ENCODE measurements at places on chromosomes 3 and 15.

GRCh38 chr15:78171864-78172472 is 22.8 kb downstream of the IDH3A start:
- DNase-seq, result no peak

DNA sequence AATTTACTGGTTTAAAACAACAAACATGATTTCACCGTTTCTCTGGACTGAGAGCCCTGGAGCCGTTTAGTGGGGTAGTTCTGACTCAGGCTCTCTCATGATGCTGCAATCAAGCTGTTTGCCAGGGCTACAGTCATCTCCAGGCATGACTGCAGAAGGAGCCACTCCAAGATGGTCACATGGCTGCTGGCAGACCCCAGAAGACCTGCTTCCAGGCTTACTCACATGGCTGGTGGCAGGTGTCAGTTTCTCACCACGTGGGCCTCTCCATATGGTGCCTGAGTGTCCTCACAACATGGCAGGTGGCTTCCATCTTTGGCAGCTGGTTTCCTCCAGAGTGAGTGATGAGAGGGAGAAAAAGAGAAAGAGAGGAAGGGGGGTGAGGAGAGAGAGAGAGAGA is 378.3 kb upstream of the RGMA start:
- no peak for DNase-seq

- DNase-seq, result no peak
These were observed 68.0 kb upstream of the TRPM1 start for GRCh38 chr15:31169558-31169957.

- peak; percentile 35 for DNase-seq
These were observed 54.0 kb downstream of the B3GNT5 start for GRCh38 chr3:183306798-183307671.

DNA sequence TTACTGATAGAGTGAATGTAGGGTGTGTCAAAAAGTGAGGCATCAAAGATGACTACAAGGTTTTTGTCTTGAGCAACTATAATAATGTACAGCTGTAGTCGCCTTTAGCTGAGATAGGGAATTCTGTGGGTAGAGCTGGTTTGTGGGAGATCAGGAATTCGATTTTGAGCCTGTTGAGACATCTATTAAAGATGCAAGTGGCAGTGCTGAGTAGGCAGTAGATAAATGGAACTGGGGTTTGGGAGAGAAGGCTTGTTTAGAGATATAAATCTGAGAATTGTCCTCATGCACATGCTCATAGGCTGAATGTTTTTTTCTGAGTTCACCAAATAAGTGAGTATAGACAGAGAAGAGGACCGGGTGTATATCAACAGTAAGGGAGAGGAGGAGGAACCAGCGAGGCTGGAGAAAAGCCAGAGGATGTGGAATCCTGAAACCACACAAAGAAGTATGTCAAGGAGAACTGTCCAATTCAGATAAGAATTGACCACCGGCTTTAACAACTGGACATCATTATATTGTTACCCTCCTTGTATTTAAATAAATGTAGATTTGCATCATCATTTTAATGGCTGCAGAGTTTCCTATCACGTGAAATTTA is 146.0 kb upstream of the TNIK start:
- DNase-seq, result no peak

DNA sequence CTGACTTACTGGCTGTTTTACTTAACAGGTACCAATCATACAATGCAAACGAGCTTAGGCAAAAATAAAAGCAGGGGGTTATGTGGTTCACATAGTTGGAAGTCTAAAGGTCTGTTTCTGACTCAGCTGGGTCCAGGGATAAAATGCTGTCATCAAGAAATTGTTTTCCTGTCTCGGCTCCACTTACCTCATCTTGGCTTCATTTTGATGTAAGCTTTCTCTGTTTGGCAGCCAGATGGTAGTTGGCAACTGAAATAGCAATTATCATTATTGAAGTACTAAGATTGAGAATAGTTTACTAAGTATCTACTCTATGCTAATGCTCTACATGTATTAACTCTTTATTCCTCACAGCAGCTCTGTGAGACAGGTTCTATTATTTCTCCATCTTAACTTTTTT is 36.8 kb upstream of the CNTN3 start:
- DNase-seq, result no peak

- no peak for DNase-seq
These were observed 155.9 kb upstream of the BCL6 start for GRCh38 chr3:187900993-187901755.

DNA sequence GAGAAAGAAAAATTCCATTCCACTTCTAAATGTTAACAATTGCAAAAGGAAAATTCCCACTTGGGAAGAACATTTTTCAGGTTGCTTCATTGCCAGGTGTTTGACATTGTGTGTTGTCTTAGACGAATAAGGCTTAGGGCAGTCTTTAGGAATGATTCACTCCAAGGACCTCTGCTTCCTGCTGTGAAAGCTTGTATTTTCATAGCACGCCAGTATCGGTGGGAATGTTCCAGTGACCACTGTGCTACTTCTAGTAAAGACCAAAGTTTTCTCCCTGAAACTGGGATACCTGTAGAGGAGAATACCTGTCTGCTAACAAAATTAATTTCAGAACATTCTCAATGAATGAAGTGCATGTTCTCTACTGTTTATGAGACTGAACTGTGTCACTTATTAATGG is 64.1 kb downstream of the CDIN1 start:
- no peak for DNase-seq

DNA sequence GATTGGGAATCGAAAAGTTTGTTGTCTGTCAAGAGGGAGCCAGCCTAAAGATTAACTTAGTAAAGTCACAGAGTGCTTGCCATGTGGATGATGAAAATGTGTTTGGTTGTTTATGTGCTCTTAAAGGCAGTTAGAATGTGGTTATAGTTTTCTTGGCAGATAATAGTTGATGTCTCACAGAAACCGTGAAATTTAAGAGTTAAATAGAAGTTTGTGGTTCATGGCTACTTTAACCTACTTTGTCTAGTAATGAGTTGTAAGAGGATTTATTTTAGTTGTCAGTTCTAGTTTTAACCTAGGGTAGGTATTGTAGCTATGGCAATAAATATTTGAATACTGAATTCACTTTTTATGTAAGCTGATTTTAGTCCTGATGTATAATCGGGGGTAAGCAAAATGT is 36.4 kb upstream of the EIF3J start:
- no peak for DNase-seq

GRCh38 chr15:26628071-26628470 is 144.8 kb downstream of the GABRB3 start:
- DNase-seq, result no peak

- DNase-seq, result no peak
These were observed 21.4 kb downstream of the CCR1 start for GRCh38 chr3:46186471-46187340.

- no peak for DNase-seq
These were observed 784.0 kb downstream of the ZPLD1 start for GRCh38 chr3:103218793-103219192.

GRCh38 chr3:20909511-20909910 is 723.5 kb upstream of the SGO1 start:
- no peak for DNase-seq

- DNase-seq, result no peak
These were observed 76.8 kb downstream of the TIGIT start for GRCh38 chr3:114370537-114371174.

DNA sequence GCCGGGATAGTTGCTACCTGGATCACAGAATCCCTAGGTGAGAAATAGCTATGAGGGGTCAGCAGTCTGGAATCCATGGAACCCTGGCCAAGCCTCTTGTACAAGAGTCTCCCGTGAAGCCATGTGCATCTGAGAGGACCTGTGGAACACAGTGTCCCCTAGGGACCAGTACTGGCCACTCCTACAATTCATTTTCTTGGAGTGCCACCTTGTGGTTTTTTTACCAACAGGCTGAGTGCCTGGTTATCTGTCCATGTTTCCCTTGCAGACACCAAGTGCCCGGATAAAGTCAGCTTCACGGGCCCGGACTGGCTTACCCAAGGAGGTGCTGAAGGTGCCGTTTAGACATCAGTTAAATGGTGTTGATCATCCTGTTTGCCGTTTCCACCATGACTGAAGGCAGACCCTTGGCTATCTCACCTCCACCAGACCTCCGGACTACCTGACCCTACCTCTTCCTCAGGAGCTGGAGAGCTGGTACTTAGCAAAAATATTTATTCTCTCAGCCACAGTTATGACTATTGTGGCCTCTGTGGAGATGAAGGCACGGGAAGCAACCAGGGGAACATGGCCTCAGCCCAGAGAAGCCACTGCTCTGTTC is 93.9 kb downstream of the RBPMS2 start:
- no peak for DNase-seq

GRCh38 chr15:57563416-57563815 is 28.3 kb upstream of the MYZAP start:
- DNase-seq, result no peak

DNA sequence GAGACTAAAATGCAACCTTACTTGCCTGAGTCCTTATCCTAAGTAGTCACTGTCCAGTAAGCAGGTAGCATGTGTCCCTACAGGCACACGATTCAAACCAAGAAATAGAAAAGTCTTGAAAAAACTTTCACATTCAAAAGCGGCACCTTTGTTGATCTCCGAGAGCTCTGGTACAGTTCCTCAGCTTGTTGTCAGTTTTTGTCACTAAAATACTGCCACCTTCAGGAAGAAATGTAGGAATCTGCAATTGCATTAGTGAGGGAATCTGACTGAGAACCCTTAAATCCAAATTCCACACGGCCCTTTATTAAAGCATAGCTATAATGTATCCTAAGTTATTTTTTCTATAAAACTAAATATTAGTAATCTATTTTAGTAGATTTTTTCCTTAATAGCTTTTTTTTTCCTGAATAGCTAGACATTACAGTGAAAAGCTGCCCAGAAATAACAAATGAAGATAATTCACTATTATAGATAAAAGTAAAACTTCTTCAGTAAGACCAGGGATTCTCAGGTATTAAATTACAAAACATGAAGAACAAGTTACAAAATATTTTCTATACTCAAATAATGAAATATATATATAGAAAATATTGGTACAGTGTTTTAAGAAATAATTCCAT is 44.0 kb downstream of the CCDC54 start:
- no peak for DNase-seq

GRCh38 chr3:87047852-87048251 is 56.9 kb upstream of the VGLL3 start:
- DNase-seq, result no peak

DNA sequence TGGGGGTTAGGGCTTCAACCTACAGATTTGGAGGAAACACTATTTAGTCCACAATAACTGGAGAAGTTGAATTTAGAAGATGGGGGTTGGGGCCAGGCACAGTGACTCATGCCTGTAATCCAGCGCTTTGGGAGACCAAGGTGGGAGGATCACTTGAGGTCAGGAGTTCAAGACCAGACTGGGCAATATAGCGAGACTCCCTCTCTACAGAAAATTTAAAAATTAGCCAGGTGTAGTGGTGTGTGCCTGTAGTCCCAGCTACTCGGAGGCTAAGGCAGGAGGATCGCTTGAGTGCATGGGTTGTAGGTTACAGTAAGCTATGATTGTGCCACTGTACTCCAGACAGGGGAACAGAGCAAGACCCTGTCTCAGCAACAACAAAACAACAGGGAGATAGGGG is 5.0 kb upstream of the DYNLT2B start:
- DNase-seq, result no peak
